ENCODE measurements at places on chromosomes 1 and 21. TPM values are rescaled to one million over a fixed set of nuclear protein-coding genes. Genes with fewer than 3 reads are reported as not detected.

GRCh38 chr1:196295766-196296165, 312.5 kb downstream of the KCNT2 start:
- DNase-seq: no peak

CGN gene
- not detected for total RNA-seq

WNT9A gene
- 6.5 TPM for total RNA-seq

SV2A gene
- 4.0 TPM for total RNA-seq

C1orf94 gene
- not detected for total RNA-seq

ETNK2 gene
- 0.32 TPM for total RNA-seq
